NCI-H146 (cell line): ENCODE measurements at places on chromosomes 4 and X.

GRCh38 chrX:100931218-100931924 lies 2.7 kb upstream of the XKRX start:
- DNase-seq: no peak

DNA sequence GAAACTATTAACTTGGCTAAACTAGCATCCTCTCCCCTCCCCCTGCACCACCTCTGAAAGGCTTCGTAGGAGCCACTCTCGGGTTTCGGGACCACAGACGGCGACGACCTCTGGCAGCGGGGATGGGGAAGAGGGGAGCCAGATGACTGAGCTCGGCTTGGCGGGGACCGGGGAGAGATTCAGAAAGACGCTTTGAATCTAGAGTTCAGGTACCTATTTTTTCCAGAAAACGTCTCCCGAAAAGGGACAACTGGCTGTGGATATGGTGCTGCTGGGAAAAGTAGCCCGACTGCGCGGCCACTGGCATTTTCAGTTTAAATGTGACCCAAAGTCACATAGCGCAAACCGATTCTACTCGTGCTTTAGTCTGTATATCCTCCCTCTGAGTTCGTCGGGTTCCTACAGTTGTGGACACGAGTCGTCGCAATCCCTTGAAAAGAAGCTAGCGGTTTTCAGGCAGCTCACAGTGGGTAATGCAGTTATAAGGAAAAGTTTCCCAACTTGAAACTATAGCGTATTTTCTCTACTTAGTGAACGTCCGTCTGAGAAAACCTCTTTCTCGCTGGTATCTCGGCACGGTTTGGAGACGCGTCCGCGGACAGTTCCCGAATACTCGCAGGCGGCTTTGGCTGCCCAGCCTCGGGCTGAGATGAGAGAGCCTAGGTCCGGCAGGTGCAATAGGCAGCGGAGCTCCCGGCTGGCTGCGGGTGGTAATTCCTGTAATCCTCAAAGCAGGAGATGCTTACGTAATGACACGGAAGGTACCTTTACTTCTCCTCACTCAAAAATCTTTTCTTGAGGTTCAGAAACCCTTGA lies 1.3 kb downstream of the PARM1 start:
- peak; percentile 25 for DNase-seq

- no peak for DNase-seq
Measured at GRCh38 chr4:47330866-47331265, 132.6 kb downstream of the COMMD8 start.

DNA sequence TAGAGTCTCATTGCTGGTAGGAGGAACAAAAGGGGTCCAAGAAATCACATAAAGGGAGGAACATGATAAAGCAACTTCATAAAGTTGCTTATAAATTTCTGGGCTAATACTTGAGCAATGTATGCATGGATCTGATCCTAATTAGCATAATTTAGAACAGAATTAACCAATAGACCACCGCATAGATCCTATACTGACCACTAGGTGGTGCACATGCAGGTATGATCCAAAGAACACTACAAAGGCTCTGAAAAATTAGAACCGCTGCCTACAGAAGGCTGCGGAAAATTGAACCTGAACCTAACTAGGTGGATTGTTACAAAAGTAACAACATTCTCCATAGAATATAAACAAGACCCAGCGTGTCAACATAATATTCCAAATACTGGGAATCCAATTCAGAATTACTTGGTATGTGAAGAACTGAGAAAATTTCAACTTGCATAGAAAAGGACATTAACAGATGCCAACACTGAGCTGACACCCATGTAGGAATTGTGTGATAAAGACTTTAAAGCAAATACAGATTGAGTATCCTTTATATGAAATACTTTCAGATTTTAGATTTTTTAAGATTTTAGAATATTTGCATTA lies 23.3 kb downstream of the BRCC3 start:
- DNase-seq: peak; percentile 30

DNA sequence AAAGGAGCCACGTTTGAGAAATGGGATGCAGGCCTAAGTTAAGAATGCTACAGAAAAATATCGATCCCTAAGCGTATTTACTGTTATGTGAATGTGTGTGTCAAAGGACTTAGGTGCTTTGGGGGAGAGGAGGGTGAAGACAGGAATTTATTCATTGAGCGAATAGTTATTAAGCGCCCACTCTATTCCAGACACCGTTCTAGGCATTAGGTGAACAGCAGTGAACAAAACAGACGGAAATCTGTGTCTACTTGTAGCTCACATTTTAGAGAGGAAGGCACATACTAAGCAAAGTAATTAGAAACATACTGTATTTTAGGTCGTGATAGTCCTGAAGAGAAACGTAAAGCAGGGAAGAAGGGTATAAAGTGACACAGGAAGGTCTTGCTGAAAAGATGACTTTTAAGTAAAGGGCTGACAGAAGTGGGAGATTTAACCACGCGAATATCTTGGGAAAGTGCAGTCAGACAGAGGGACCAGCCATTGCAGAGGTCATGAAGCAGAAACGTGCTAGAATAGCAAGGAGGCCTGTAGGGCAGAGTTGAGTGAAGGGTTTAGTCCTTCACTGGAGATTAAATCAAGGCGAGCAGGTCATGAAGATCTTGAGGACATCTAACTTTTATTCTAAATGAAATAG lies 541 bp downstream of the AIMP1 start:
- DNase-seq: no peak

- no peak for DNase-seq
Measured at GRCh38 chrX:42269186-42269585, 345.8 kb upstream of the CASK start.

- DNase-seq: no peak
Measured at GRCh38 chr4:47084795-47085194, 53.4 kb downstream of the GABRB1 start.

- DNase-seq: no peak
Measured at GRCh38 chr4:12844141-12844540, 640.0 kb downstream of the RAB28 start.

- no peak for DNase-seq
Measured at GRCh38 chr4:10204401-10205058, 87.9 kb upstream of the WDR1 start.

DNA sequence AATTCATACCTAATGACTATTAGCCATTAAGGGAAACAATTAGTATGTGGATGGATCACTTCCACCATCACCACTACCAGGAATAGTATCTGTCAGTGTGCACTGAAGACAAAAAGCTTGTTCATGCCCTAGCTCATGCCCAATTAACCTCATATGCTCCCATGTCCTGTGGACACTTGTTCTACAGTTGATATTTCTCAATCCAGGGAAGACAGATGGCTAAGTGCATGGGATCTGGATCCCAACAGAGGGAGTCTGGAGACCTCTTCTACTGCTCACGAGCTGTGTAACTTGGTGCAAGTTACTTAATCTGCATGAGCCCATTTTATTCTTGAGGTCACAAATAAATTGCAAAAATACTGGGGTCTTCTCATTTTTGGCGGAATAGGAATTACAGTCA lies 23.7 kb downstream of the AMOT start:
- DNase-seq: no peak

DNA sequence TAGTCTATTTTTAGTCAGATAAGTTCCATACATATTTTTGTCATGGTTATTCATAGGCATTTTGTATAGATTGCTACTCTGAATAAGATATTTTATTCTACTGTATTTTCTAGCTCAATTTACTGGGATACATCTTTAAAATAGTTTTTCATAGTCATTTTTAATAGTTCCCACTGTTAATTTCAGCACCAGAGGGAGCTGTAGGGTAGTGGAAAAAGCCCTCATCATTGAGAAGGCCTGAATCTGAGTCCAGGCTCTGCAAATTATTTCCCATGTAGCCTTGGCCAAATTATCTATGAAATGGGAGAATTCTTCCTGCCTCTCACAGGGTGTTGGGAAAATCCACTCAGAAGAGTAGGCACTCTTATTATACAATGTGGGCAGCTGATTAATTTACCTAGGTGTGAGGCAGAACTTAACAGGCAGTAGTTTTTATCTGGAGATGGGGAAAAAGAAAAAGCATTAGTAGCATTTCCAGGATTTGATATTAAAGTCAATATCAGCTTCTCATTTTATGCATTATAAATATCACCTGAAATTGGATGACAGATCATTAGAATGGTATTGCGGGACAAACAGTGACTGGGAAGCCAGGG lies 102.9 kb upstream of the PAQR3 start:
- peak; percentile 54 for DNase-seq

GRCh38 chr4:169625886-169626285 lies 5.5 kb downstream of the CLCN3 start:
- DNase-seq: no peak

DNA sequence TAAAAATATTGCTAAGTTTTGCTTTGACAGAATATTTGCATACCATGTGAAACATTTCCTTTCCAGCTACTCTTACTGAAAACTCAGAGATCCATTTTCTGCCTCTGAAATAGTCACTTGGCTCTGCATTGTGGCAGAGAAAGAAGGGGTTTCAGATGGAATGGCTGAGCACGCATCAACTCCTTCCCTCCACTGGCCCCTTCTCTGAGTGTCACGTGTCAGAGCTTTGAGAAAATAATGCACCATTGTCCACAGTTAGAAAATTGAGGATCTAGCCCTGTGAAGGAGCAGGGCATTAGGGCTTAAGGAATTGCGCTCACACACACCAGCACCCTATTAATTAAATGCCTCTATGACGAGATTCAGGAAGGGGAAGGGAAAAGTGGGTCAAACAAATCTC lies 78.8 kb upstream of the FAT4 start:
- DNase-seq: no peak

DNA sequence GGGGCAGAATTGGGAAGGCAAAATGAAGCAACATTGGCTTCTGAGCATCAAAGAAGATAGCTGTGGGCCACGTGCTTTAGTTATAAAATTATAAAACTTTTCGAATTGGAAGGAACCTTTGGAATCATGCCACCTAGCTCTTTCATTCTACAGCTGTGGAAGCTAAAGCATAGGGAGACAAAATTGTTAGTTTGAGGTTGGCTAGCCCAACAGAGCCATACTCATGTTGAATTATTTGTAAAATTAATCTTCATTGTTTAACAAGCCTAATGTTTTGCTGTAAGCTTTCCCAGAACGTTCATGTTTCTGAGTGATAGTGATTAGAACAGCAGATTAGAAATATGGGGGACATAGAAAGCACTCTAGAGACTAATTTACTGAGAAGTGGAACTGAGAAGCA lies 35.9 kb downstream of the HHIP start:
- DNase-seq: no peak

DNA sequence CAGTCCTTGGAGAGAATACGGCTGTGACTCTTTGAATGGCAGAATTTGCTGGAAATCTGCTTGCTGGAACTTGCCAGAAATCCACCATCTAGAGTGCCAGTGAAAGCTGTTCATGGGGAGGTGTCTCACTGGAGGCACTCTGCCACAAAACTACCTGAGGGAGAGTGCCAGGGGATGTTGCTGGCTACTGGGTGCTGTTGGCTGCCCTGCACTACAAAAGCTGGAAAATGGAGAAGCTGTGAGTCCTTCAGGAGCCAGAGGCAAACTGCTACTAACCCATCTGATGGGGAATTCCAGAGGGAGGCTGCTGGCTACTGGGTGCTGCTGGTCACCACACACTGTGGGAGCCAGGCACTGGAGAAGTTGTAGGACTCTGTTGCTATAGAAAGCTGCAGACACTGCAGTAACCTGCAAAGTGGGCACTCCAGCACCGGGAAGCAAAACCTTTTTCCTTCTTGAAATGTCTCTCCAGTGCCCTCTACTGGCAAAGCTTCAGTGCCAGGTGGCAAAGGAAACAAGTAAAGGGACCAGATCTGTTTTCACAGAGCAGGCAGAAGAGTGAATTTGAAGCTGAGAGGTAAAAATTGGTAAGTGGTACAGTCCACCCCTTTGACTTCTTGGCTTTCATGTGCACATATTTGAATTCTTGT lies 47.8 kb upstream of the HSD17B10 start:
- peak; percentile 64 for DNase-seq

GRCh38 chr4:156293657-156294297 lies 340.1 kb upstream of the CTSO start:
- DNase-seq: peak; percentile 61

- DNase-seq: no peak
Measured at GRCh38 chr4:70903291-70903603, 1.1 kb downstream of the MOB1B start.

DNA sequence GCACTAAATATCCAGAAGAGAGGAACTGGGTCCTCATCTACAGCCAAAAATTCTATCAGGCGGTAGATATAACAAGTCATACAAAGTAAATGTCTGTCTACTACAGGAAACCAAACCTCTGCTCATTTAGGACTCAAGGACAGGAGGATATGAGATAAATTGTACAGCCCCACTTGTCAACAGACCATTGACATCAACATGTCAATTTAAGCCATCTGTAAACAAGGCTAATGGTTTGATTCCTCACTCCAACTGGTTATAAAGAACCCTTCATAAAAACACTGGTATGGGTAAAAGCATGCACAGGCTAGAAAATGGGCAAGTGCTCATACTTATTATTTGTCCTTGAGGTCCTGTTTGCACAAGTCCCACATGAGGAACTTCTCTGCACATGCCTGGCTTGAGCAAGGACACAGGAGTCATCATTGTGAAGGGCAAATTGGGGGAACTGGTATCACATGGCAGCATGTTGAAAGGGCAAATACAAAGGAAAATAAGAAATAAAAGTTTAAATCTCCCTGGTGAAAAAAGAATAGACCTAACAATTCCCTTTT lies 13.2 kb downstream of the RTL8B start:
- DNase-seq: no peak
